ENCODE measurements at places on chromosomes 2 and 18.

GRCh38 chr2:85862426-85862825, 26.4 kb downstream of the ST3GAL5 start:
- DNase-seq = peak; percentile 79

- DNase-seq = no peak
Measured at GRCh38 chr2:23788100-23788499, 138.8 kb downstream of the ATAD2B start.

GRCh38 chr18:33820517-33821371, 242.7 kb downstream of the ASXL3 start:
- no peak for DNase-seq

GRCh38 chr18:48402953-48403352, 6.2 kb downstream of the ZBTB7C start:
- no peak for DNase-seq

- no peak for DNase-seq
Measured at GRCh38 chr2:29016504-29016903, 35.4 kb downstream of the TOGARAM2 start.

GRCh38 chr18:2313332-2313731, 258.0 kb downstream of the METTL4 start:
- no peak for DNase-seq

- DNase-seq = no peak
Measured at GRCh38 chr2:221895366-221896121, 323.4 kb upstream of the EPHA4 start.

- no peak for DNase-seq
Measured at GRCh38 chr2:55080204-55080738, 30.0 kb upstream of the RTN4 start.

DNA sequence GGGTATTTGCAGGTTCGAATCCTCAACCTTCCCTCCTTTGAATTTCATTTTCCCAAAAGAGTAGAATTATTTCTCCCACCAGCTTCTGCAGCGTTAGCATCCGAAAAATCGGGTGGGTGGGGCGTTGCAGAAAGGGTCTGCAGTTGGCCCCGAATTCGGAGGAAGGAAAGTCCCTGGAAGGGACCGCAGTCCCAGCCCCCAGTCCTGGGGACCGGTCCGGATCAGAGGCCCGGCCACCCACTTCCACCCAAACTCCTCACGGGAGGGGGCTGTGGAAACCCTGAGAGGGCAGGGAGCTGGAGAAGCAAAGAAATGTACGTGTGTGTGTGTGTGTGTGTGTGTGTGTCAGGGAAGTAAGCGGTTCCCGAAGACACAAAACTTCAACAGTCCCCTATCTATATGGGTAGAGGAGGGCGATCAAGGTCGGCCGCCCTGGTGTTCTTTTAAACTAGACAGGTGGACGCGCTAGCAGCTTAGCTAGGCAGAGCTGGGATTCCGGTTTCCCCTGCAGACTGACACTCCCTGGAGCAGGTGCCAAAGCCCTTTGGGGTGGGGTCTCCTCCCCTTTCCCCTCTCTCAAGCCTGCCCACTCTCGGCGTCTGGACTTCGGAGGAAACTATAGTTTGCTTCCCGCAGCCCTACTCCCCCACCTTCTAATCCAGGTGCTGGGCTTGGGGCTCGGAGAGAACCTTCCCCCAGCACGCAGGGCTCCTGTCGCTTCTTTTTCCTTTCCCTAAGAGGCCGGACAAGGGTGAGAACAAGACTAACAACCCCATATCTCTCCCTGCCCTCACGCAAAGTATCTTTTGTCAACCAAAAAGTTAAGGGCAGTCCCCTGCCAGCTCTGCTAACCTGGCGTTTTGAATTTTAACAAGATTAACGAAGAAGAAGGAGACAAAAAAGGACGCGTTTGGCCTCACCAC, 4.8 kb upstream of the ONECUT2 start:
- no peak for DNase-seq

DNA sequence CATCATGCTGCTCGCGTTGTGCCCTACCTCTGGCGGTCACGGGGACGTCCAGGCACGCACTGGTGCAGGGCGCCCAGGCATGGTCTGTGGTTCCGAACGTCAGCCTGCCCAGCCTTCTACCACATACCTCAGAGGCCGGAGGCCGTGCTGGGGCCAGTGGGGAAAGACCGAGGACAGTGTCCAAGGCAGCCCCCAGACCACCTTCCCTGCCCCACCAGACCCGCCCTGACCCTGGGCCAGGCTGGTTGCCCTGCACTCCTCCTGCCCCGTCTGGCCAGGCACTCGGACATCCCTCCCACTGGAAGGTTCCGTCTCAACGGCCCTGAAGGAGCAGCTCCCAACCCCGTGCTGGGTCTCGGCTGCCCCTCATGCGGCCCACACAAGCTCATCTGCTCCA, 32.8 kb downstream of the SLC66A2 start:
- no peak for DNase-seq

- DNase-seq = no peak
Measured at GRCh38 chr18:11177382-11177781, 28.0 kb upstream of the PIEZO2 start.

GRCh38 chr2:157830696-157831570, 45.2 kb downstream of the ACVR1 start:
- no peak for DNase-seq

- DNase-seq = no peak
Measured at GRCh38 chr18:3979024-3979423, 476.1 kb downstream of the DLGAP1 start.

DNA sequence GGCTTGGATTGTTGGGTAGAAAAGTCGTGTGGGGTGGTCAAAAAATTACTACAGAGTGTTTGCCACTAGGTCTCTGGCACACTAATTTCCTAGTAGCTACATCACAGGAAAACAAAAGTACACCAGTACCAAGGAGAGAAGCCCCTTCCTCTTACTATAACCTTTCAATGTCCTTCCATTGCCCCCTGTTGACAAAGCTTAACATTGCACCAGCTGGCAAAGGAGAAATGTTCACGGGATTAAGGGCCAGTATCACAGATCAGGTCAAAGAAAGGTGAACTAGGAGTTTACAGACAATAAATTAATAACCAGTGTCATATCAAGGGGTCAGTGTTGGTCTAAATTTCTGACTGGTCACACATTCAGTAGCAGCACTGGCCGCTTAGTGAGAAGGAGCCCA, 1139.6 kb upstream of the FAM98A start:
- no peak for DNase-seq

DNA sequence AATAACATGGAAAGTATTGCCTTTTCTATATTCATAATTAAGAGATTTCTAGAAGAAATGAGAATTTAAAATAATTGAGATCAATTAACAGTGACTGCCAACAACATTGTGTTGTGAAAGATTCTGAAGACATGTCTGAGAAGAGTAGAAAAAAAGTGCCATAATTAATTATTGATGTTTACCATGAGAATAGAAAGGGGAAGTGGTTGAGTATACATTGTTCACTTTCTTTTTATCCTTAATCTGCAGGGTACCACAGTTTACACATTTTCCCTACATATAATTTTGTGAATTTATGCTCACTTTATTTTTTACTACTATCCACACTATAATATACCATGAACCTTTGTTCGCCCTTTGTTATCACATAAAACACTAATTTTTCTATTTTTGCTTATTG, 47.1 kb upstream of the UBE2E3 start:
- no peak for DNase-seq

GRCh38 chr2:70967189-70967588, 11.2 kb upstream of the ANKRD53 start:
- no peak for DNase-seq

DNA sequence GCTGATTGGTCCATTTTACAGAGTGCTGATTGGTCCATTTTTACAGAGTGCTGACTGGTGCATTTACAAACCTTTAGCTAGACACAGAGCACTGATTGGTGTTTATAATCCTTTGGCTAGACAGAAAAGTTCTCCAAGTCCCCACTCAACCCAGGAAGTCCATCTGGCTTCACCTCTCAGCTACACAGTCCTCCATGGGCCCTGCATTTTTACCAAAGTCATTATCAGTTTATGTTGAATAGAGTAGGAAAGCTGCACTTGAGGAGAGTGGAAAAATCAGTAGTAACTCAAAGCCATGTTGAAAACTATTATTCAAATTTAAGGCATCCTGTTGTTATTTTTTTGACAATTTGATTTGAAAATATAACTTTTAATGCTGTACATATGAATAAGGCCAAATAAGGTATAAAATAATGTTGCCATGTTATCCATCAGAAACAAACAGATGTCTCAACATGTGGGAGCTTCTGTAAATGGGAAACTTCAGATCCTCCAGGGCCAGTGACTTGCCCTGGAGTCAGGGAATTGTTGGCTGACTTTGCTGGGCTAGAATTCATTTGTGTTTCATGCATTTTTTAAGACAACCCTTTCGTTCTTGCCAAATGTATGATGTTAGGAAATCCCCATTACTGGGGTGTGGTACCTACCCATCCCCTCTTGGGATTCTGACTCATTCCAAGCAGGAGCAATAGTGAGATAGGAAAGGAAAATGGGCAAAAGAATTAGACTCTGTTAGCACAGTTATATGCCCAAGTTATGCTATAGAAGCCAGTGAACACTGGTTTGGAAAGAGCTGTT, 37.8 kb upstream of the CCDC195 start:
- DNase-seq = no peak

- no peak for DNase-seq
Measured at GRCh38 chr2:176999301-176999700, 213.3 kb upstream of the HNRNPA3 start.

- DNase-seq = no peak
Measured at GRCh38 chr2:121810959-121811853, 55.8 kb downstream of the TSN start.

- no peak for DNase-seq
Measured at GRCh38 chr2:170713543-170714380, 1.4 kb upstream of the SP5 start.

DNA sequence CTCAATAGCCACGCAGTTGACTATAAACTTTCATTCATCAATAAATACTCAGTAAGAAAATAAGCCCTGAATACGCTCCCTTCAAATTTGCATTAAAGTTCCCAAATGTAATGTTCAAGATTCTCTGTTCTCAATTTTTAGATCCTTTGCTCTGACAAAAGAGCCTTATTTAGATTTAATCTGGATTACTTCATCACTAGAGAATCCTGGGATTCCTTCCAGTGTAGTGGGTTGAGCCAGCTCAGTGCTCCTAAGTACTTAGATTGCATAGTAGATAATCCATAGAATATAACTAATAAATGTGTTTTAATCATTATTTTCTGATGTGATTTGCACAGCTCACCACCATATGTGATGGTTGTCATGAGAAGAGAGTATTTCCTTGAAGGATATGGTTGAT, 1286.2 kb downstream of the SUCLG1 start:
- no peak for DNase-seq

DNA sequence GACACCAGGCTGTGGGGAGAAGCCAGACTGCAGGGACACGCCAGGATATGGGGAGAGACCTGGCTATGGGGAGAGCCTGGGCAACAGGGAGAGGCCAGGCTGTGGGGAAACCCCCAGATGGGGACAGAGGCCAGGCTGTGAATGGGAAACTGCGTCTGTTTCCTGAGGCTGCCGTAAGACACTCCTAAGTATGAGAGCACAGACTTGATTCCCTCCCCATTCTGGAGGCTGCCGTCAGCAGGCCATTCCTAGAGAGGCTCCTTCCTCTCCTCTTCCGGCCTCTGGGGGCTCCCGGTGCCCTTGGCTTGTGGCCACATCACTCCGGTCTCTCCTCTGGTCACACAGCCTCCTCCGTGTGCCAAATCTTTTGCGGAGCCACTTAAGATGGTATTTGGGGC, 32.3 kb downstream of the ADI1 start:
- DNase-seq = no peak

DNA sequence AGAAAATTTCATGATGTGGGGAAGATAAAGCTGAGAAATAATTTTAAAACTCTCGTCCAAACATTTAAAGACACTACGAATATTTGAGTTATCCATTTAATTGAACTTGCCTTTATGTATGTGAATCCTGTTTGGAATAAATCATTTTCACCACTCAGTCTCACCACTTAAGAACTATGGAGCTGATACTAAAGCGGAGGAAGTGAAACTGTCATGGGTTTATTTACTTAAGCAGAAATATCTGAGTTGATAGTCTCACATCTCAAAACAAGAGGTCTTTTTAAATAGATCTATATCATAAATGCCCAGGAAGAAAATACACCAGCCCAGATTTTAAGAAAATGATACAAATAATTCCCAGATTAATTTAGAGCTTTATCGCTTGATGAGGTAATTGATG, 532.4 kb downstream of the ZNF804A start:
- no peak for DNase-seq

DNA sequence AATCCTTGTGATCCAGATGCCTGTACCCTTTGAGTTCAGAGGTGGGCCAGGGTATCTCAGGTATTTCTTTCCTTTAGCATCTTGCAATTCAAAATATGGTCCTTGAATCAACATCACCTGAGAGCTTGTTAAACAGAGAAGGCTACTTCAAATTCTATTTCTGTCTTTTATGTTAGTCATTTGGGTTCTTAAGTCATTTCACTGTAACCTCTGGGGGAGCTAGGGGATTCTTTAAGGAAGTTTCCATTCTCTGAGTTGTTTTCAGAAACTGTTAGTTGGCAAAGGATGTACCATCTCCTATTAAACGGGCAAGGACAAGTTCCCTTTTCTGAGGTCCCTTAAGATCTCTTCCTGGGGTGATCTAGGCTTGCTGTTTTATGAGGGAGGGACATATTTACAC, 16.6 kb downstream of the CFLAR start:
- DNase-seq = peak; percentile 67

GRCh38 chr18:5918205-5918858, 23.0 kb upstream of the TMEM200C start:
- DNase-seq = no peak

All from T-helper 2 cell (primary cell).